ENCODE measurements at places on chromosomes 7 and 10.

GRCh38 chr10:93198401-93199131 is 124.9 kb downstream of the CYP26A1 start:
- DNase-seq = no peak

GRCh38 chr7:80387634-80388193 is 124.2 kb downstream of the GNAT3 start:
- no peak for DNase-seq

DNA sequence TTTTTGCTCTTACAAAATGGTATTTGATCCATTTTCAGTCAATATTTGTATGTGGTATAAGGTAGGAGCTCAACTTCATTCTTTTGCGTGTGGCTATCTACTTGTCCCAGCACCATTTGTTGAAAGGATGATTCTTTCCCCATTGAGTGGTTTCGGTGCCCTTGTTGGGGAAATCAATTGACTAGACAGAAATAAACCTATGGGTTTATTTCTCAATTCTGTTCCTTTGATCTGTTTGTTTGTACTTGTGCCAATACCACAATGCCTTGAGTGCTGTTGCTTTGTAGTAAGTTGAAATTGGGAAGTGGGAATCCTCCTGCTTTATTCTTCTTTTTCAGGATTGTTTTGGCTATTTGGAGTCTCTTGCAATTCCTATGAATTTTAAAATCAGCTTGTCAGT is 41.0 kb downstream of the SNX10 start:
- no peak for DNase-seq

- no peak for DNase-seq
Measured at GRCh38 chr7:16982640-16983350, 101.0 kb upstream of the AGR3 start.

- DNase-seq = no peak
Measured at GRCh38 chr10:120077707-120078492, 185.4 kb downstream of the SEC23IP start.

DNA sequence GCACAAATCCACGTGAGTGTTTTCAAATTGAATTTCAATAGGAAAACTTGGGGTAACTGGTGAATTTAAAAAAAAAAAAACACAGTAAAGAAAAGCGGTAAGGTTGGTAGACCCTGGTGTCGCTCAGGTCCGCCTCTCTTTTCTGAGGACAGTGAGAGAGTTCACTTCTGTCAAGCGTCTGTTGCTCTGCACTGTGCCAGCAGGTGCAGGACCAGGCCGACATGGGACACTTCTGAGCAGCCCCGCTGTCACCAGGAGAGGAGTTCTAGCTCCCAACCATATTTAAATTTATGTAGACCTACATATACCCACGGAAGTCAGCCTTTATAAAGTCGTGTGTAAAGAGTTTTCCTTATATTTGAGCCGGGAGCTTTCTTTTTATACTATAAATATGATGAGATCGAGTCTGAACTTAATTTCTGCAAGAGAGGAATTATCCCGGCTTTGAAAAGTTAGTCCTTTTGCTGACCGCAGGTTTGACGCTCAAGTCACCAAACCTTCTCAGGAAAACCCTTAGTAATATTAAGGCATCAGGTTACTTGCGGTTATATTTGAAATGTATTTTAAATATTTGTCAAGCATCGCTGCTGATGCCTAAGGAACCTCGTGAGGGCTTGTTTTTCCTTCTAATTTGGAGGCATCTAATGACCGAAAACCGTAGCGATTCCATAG is 531 bp downstream of the IKZF1 start:
- no peak for DNase-seq

GRCh38 chr10:77799352-77799751 is 127.2 kb downstream of the DLG5 start:
- DNase-seq = no peak
